ENCODE measurements at places on chromosomes 7 and 10.

DNA sequence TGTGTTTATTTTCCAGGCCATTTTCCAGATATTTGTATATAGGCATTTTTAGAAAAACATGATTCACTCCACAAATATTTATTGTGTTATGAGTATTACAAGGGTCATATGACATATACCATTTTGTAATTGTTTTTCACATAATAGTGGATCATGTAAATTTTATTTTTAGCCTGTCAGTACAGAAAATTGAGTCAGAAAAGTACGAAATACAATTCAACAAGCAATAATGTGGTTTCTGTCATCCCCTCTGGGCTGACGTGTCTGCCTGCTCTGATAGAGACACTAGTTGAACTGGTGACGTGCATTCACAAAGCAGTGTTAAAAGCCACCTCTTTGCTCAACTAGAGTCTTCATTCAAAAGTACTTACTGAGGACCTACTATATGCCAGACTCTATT lies 97.9 kb upstream of the STEAP1B start:
- DNase-seq, result no peak

DNA sequence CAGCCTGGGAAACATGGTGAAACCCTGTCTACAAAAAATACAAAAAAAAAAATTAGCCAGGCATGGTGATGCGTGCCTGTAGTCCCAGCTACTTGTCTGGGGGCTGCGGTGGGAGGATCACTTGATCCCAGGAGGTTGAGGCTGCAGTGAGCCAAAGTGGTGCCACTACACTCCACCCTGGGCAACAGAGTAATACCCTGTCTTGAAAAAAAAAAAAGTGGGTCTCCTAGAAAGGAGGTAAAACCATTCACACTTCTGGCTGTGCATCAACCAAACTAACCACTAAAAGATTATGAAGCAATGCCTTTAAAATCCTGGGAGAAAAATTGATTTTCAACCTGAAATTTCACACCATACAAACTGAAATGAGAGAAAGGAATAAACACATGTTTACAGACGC lies 35.4 kb upstream of the C10orf71 start:
- no peak for DNase-seq

DNA sequence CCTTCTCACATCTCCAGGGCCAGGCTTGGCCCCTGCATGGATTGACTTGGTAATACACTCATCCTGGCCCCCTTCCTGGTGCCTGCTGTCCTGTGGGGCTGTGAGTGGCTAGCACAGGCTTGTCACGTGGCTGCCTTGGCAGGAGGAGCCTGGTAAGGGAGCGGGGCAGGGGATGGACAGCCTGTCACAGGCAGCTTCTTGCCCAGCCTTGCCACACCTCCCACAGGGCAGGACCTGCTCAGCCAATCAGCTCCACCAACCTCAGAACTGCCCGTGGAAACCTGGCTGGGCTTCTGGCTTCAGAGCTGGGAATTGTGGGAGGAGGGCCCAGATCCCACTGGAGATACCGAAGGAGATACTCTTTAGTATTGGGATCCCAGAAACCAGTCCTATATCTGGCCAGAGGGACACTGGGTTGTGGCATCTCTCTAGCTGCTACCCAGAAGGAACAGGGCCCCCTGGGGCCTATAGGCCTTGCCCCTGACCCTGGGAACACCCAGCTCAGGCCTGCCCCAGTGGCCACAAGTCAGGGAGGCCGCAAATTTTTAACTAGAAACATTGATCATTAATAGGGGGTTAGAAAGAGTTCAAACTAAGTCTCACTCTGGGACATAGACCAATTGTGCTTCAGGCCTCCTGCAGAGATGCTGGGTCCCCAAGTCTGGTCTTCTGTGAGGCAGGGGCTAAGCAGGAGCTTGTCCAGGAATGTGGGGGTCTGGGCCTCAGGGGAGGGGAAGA lies at the start of gene HOGA1:
HOGA1 (plus strand) TSS at position 330 of the 738 bp plus-strand sequence; CDS start at position 645, 315 bp downstream.
- DNase-seq, result no peak

DNA sequence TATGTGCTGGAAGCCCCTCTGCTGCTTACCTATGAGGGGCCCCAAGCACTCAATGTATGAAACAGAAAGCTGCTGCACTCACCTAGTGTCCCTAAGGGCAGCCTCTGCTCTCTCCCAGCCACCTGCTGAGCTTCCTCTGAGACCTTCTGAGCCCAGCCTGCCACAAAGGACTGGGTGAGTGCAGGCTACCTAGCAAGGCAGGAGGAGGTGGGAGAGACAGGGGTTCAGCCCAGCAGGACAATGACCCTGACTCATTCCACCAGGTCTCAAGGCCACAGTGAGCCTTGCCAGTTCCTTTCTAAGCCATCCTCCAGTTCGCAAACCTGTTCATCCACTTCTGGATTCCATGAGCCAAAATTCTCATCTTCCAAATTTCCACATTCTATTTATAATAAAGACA lies 16.3 kb downstream of the VOPP1 start:
- DNase-seq, result no peak

DNA sequence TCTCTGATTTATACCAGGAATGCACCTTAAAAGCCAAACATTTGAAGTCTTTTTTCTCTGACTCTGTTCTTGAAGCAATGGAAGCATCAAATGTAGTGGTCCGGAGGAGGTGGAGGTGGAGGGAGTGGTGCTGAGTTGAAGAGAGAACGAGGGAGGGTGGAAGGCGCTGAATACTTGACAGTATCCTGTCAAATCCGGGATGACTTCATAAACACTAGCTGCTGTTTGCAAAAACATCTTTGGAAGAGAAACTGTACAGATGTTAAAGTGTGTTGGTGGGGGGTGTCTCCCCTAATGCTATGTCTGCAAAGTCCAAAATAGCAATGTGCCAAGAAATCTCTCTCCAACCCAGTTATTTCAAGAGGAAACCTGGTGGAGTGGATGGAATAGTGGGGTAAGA lies 328.5 kb upstream of the AUTS2 start:
- no peak for DNase-seq

GRCh38 chr10:100223879-100224278 lies 5.5 kb downstream of the CHUK start:
- DNase-seq, result no peak

GRCh38 chr10:51139176-51139575 lies 64.9 kb downstream of the PRKG1 start:
- no peak for DNase-seq

Data from activated CD8-positive, alpha-beta memory T cell treated with anti-CD3 and anti-CD28 coated beads, Interleukin-2, amount 50 U/mL, for 48 hours (primary cell).